ENCODE measurements at places on chromosomes 5 and 9.

GRCh38 chr5:122200450-122200849 lies 71.1 kb downstream of the ZNF474 start:
- DNase-seq, result no peak

- no peak for DNase-seq
These were observed 10.3 kb downstream of the ITGA2 start for GRCh38 chr5:52999344-52999949.

DNA sequence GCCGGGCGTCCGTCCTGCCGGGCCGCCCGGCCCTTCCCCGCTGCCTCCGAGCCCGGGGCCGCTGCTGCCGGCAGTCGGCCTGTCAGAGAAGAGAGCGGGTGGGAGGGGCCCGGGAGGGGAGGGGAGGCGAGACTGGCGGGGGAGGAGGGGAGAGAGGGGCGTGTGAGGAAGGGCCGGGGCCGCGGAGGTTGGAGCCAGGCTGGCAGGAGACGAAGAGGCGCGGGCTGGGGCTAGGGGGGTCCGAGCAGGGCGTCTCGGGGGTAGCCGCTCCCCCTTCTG lies 570 bp downstream of the CREBRF start:
- peak; percentile 15 for DNase-seq

GRCh38 chr5:116539222-116539621 lies 35.4 kb downstream of the SEMA6A start:
- DNase-seq, result no peak

- DNase-seq, result no peak
These were observed 631 bp upstream of the RCL1 start for GRCh38 chr9:4792054-4792571.

GRCh38 chr9:18068900-18069299 lies 405.1 kb upstream of the ADAMTSL1 start:
- DNase-seq, result no peak

GRCh38 chr9:14198841-14199455 lies 115.0 kb downstream of the NFIB start:
- no peak for DNase-seq

GRCh38 chr9:121954477-121955140 lies 138.5 kb downstream of the TTLL11 start:
- no peak for DNase-seq

GRCh38 chr9:127928676-127929624 lies 1.6 kb downstream of the PIP5KL1 start:
- DNase-seq, result no peak

DNA sequence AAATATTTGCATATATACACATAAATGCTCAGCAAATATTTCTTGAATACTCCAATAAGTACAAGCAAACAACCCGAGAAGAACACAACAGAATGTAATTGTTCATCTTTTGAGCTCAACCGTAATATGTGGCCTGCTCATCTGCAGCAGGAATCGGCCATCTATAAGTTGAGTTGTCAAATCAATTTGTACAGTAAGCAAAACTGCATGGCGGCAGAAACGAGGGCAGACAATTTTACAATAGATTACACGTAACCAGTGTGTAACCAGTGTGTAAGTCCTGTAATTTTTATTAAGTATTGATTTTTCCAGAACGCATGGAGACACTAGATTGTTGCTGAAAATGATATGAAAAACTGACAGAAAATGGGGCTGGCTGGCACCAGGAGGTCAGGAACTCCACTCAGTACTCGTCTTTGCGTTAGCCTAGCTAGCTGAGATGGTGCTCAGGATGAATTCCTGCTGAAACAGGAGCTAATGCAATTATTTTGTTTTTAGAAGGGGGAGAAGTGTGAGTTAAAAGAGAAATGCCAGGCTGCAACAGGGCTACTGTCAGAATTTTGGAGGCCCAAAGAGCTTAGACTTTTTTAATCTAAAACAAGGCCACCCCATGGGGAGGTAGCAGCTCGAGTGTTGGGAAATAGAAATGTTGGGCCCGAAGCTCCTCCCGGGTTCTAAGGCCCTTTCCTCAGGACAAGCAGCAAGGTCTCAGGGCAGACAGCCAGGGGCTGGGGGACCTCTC lies 682 bp downstream of the DHX29 start:
- no peak for DNase-seq

DNA sequence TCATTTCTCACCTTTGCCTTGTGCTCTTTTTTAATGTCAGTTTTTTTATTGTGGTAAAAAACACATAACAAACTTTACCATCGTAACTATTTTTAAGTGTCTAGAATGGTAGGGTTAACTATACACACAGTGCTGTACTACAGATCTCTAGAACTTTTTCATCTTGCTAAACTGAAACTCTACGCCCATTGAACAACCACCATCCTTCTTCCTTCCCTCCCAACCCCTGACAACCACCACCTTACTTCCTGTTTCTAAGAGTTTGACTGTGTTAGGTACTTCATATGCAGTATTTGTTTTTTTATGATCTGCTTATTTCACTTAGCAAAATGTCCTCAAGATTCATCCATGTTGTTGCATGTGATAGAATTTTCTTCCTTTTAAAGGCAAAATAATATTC lies 54.9 kb downstream of the PSAT1 start:
- DNase-seq, result no peak

GRCh38 chr5:101288633-101289032 lies 385.6 kb upstream of the ST8SIA4 start:
- no peak for DNase-seq

DNA sequence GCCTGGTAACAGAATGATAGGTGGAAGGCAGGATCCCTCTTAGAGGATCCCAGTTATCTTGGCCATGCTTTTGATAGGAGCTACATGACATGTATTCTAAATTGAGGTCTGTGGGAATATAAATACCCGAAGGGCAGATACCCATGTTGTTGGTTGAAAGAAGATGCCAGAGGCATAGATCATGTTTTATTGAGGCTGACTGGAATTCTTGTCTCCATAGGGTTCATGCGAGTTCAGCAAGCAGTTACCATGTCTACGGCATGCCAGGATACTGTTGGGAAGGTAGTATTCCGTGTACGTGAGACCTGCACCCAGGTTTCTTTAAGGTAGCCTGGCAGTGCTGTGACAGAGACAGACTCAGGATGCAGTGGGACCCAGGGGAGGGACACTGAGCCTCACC lies 230.7 kb downstream of the NR3C1 start:
- DNase-seq, result no peak

GRCh38 chr9:36559036-36559695 lies 13.5 kb upstream of the MELK start:
- DNase-seq, result peak; percentile 61

- no peak for DNase-seq
These were observed 600.2 kb upstream of the CCNG1 start for GRCh38 chr5:162837155-162837554.

DNA sequence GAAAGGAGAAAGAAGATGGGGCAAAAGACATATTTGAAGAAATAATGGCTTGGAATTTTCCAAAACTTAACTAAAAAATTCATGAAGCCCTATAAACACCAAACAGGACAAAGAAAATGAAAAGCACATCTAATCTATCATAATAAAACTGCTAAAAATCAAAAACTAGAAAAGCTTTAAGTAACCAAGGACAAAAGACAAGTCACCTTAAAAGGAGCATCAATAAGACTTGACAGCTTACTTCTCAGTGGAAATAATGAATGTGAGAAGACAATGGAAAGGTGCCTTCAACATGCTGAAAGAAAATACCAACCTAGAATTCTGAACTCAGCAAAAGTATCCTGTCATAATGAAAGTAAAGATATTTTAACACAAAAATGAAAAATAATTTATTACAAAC lies 27.0 kb downstream of the GTF3C4 start:
- no peak for DNase-seq

- no peak for DNase-seq
These were observed 48.7 kb downstream of the DNAJC21 start for GRCh38 chr5:34977934-34978613.

- no peak for DNase-seq
These were observed 30.7 kb downstream of the INVS start for GRCh38 chr9:100129772-100130171.

- no peak for DNase-seq
These were observed 158.0 kb downstream of the TRIO start for GRCh38 chr5:14301186-14301585.

GRCh38 chr5:173396311-173396993 lies 68.2 kb upstream of the STC2 start:
- DNase-seq, result peak; percentile 13

DNA sequence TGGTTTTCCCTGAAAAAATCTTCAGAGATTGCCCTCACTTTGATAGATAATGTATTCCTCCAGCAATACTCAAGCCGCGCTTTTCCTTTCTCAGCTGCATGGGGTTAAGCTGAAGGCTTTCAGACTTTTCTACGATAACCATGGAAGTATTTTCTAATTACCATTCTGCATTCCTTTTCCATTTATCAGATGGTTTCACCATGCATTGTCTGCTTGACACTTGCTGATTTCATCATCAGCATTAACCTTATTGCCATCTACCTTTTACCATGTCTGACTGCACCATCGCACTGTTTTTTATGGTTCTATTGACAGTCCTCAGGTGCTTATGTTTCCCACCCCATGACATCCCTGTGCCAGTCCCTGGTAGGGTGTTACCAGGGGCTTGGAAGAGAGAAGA lies 91.6 kb downstream of the DMAC1 start:
- no peak for DNase-seq

GRCh38 chr9:123933440-123934212 lies 3.7 kb upstream of the DENND1A start:
- DNase-seq, result no peak

GRCh38 chr5:148497757-148498156 lies 114.0 kb downstream of the FBXO38 start:
- no peak for DNase-seq

DNA sequence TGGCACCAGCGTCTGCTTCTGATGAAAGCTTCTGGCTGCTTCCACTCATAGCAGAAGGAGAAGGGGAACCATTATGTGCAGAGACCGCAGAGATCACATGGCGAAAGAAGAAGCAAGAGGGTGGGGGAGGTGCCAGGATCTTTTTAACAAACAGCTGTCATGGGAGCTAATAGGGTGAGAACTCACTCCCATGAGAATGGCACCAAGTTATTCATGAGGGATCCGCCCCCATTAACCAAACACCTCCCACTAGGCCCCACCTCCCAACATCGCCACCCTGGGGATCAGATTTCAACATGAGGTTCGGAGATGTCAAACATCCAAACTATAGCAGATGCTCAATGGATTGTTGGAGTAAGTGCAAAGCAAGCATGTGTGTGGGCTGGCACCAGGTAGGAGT lies 125.8 kb upstream of the SLIT3 start:
- DNase-seq, result no peak

DNA sequence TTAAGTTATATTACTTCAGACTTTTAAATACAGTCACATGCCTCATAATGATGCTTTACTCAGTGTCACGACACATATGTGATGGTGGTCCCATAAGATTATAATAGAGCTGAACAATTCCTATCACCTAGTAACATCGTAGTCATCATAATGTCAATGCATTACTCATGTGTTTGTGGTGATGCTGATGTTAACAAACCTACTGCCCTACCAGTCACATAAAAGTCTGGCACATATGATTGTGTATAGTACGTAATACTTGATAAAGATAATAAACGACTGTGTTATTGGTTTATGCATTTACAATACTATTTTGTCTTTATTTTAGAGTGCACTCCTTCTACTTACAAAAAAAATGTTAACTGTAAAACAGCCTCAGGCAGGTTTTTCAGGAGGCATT lies 103.7 kb downstream of the PAM start:
- DNase-seq, result no peak

DNA sequence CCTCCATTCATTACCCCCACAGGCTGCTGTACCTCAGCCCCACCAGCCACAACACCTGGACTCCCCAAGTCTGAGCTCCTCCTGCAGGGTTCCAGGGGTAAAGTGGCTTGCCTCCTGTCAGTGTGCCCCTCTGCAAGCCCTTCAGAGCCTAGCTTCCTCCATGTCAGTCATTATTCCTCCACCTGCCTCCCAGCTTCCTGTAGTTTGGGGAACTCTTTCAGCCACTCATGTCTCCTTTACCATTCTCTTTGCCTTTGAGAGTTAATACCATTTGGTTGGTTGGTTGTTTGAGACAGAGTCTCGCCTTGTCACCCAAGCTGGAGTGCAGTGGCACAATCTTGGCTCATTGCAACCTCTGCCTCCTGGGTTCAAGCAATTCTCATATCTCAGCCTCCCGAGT lies 36.2 kb downstream of the IRF1 start:
- no peak for DNase-seq

GRCh38 chr5:102718819-102719218 lies 36.3 kb upstream of the PAM start:
- DNase-seq, result no peak

DNA sequence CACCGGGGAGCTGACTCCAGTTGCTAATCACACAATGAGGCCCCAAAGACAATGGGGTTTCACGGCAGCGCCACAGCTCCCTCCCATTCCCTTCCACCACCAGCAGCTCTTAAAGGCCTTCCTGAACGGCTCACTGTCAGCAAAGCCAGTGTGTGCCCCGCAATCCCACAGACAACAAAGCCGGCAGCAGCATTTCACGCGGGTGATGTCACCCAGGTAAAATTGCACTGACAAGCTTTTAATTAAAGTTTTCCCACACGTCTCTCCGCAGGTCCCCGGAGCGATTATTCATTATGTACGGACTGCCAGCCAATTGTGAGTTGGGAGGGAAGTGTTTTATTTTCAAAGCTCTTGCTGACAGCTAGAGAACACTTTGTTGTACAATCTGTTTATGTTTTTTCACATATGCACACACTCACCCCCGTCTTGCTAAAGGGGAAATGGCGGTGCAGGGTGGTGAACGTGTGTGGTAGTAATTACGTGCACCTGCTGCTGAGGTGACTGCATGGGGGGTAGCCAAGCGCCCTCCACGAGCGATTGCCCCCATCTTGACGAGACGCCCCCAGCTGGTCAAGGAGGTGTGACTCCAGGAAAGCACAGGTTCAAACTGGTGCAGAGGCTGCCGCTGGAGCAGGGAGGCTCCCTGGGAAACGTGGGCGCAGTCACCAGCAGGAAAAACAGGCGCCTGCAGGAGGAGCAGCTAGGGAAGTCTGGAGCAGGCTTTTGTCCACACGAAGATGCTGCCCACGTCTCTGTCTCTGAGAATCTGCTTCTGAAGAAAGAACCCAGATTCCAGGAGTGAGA lies 65.0 kb downstream of the IRX2 start:
- DNase-seq, result no peak

DNA sequence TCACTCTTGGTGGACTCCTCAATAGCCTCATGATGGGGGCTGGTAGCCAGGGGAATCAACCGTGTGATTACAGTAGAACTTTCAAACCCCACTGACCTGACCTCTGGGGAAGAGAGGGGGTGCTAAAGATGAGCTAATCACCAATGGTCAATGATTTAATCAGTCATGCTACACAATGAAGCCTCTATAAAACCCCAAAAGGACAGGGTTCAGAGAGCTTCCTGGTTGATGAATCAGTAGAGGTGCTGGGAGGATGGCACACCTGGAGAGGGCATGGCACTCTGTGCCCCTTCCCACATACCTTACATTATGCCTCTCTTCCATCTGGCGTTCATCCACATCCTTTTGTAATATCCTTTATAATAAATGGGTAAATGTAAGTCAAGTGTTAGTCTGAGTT lies 8.9 kb upstream of the SH3TC2 start:
- DNase-seq, result no peak

Measured in NT2/D1 (cell line).